Kidney (tissue), 22 donors: ENCODE measurements at places on chromosomes 12 and 14.

DNA sequence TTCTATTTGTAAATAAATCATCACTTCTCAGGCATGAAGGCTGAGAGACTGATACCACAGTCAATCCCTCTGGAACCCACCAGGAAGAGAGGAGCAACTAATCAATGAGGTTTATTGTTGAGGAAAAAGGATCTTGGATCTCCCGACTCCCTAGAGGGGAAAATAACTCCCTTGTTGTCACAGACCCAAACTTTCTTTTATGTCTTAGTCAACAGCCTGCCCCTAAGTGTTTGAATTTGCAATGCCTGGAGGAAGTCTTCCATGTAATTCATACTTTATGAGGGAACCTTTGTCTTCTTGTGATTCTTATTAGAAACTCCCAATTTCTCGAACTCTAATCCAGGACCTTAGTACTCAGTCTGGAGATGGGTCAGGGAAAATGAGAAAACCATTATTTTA lies 805.8 kb downstream of the DIO2 start:
- DNase-seq, result no peak

DNA sequence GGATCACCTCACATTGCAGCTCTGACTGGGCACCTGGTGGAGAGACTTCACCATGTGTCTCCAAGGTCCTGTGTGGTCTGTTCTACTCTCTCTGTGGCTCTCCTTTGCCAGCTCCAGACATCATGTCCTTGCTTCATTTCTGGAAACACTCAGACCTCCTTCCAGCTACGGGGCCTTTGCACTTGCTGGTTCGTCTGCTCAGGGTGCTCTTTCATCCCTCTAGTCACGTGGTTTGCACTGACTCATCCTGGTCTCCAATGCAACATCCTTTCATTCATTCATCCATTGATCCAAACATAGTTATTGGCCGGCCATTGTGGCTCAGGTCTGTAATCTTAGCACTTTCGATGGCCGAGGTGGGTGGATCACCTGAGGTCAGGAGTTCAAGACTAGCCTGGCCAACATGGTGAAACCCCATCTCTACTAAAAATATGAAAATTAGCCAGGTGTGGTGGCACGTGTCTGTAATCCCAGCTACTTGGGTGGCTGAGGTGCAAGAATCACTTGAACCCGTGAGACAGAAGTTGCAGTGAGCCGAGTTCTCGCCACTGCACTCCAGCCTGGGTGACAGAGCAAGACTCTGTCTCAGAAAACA lies 23.9 kb upstream of the CCDC63 start:
- DNase-seq, result no peak

DNA sequence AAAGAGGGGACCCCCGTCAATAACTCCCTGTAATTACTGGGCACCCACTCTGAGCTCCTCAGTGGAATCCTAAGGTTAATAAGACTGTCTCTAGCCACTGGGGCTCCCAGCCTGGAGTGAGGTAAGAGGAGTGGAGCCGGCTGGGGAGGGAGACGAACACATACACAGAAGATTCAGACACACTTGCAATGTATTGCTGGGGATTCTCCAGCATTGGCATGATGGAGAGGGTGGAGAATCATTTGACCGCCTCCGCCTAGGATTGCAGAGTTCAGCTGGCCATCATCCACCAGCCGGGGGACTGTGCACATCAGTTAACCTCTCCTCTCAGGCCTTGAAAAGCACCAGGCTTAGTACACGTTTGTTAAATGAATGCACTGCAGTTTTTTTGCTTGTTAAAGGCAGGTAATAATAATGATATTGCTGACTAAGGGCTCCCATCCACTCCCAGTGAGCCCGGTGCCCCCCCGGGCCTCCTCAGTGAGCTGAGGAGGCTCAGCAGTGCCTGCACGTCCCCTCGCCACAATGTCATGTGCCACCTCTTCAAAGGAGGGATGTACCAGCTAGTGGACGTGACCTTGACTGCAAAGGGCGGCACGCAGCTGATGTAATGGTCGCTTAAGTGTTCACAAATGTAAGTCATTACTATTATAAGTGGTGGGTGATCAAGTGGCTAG lies 20.3 kb upstream of the FAIM2 start:
- no peak for DNase-seq

DNA sequence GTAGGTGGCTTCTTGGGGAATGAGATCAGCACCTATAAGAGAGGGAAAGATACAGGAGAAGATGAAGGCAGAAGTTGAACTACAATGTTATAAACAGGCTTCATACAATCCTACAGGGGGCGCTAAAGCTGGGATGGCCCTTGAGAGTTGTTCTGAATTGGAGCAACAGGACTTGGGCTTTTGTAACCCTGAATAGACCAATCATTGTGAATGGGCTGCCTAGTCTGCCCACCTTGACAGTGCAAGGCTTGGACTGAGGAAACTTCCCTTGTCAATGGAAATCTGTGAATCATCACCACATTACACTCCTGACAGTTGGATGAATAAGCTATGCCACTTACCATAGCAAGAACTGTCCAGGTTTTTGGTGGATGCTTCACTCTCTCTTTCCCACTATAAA lies 306.1 kb downstream of the KCNC2 start:
- DNase-seq, result no peak

GRCh38 chr12:44088647-44089046 lies 252.8 kb downstream of the TMEM117 start:
- no peak for DNase-seq

DNA sequence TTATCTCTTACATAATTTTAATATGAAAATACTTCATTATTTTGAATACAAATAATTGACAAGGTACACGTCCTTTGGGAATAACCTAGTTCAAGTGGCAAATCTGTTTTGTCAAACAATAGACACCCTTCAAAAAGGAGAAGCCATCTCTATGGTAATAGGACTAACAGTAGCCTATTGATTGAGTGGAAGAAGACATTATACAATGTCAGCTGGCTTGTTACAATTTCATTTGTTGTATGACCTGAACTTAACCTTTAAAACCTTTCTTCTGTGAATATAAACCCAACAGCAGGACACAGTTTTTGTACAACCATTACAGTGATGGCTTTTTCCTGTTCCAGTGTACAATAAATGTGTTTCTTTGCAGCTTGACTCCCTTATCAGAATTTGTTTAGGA lies 8.1 kb downstream of the TMEM260 start:
- no peak for DNase-seq
